ENCODE measurements at places on chromosomes 3 and 15. TPM values are rescaled to one million over a fixed set of nuclear protein-coding genes. Genes with fewer than 3 reads are reported as not detected.

The TMC3 gene
- total RNA-seq, result not detected

The KY gene
- total RNA-seq, result not detected

The HYKK gene
- 3.4 TPM for total RNA-seq

- no peaks in the 10 kb centered on the region for H3K36me3 ChIP-seq
- peaks cover 12% of the 10 kb centered on the region for H3K27me3 ChIP-seq
- H3K4me1 ChIP-seq, result no peaks in the 10 kb centered on the region
- no peak overlapping the region for H3K27ac ChIP-seq
Measured at GRCh38 chr15:41578736-41579383, 19.8 kb downstream of the TYRO3 start.

- H3K4me1 ChIP-seq, result peaks cover 38% of the 10 kb centered on the region
- peak; percentile 21 for DNase-seq
- peak overlapping the region; percentile 82 for H3K4me3 ChIP-seq
- no peaks in the 10 kb centered on the region for H3K36me3 ChIP-seq
Measured at GRCh38 chr15:60003243-60004008, 685 bp upstream of the FOXB1 start.

GRCh38 chr15:44692659-44693058 is 18.5 kb downstream of the PATL2 start:
- H3K27me3 ChIP-seq, result no peaks in the 10 kb centered on the region
- H3K36me3 ChIP-seq, result peaks cover 10% of the 10 kb centered on the region
- no peak overlapping the region for H3K4me3 ChIP-seq
- H3K27ac ChIP-seq, result no peak overlapping the region
- no peak for DNase-seq
- peaks cover 26% of the 10 kb centered on the region for H3K4me1 ChIP-seq

GRCh38 chr3:78455166-78455565 is 1312.6 kb downstream of the ROBO1 start:
- H3K27ac ChIP-seq, result no peak overlapping the region
- H3K4me1 ChIP-seq, result no peaks in the 10 kb centered on the region
- H3K36me3 ChIP-seq, result no peaks in the 10 kb centered on the region
- no peak for DNase-seq
- no peaks in the 10 kb centered on the region for H3K27me3 ChIP-seq
- no peak overlapping the region for H3K4me3 ChIP-seq

DNA sequence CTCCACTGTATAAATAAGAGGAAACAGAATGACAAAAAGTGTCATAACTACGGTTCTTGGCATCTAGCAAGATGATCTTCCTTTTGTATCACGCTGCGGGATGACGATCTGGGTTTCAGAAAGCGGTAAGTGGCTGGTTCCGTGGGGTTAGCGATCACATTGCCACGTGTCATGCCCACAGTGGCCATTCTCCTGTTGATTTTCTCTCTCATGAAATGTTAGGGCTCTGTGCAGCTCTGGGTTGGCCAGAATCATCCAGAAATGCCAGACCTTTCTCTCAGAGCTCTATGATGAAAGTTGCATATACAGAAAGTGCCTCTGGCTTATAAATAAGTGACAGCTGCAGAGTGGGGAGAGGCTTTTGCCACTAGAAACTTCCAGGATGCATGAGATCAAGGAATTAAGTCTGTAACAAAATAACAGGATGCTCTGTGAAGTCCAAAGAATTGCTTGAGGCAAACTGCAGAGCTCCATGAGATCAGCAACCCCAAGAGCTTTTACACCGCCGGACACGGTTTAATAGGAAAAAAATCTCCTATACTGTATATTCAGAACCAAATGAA is 71.6 kb downstream of the ABTB1 start:
- H3K27ac ChIP-seq, result no peak overlapping the region
- no peaks in the 10 kb centered on the region for H3K27me3 ChIP-seq

GRCh38 chr3:158109295-158109803 is 540 bp upstream of the RSRC1 start:
- H3K4me3 ChIP-seq, result peak overlapping the region; percentile 97
- H3K27ac ChIP-seq, result peak overlapping the region; percentile 77
- H3K27me3 ChIP-seq, result peaks cover 40% of the 10 kb centered on the region
- H3K4me1 ChIP-seq, result peaks cover 56% of the 10 kb centered on the region

DNA sequence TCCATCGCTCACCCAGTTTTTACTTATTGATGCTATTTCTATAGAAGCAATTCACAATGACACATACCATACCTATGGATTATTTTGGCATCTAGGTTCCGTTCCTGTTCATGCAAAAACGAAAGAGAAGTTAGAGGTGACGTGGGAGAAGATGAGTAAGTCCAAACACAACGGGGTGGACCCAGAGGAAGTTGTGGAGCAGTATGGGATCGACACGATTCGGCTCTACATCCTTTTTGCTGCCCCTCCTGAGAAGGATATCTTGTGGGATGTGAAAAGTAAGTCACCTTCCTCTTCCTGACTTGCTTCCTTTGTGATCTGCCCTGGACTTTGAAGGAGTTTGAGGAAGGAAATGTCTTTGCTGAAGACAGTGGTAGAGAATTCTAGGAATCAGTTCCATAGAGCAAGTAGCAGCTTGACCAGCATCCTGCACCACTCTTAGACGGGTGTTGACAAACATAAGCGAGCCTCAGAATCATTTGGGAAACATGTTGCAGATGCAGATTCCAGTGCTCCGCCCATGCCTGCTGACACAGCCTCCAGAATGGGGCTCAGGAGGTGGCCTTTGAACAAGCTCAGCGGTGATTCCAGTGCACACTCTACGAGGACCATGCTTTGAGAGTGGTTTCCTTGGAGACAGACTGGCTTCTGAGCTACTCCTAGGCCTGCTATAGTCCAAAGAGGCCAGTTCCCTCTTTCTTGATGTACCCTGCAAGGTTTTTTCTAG is 78.4 kb upstream of the LIMD1 start:
- peaks cover 30% of the 10 kb centered on the region for H3K36me3 ChIP-seq
- no peaks in the 10 kb centered on the region for H3K4me1 ChIP-seq
- H3K27ac ChIP-seq, result no peak overlapping the region
- H3K4me3 ChIP-seq, result no peak overlapping the region
- no peaks in the 10 kb centered on the region for H3K27me3 ChIP-seq

- peaks cover 19% of the 10 kb centered on the region for H3K4me1 ChIP-seq
- no peak for DNase-seq
- H3K4me3 ChIP-seq, result no peak overlapping the region
- H3K27me3 ChIP-seq, result no peaks in the 10 kb centered on the region
- H3K27ac ChIP-seq, result no peak overlapping the region
- peaks cover 39% of the 10 kb centered on the region for H3K36me3 ChIP-seq
Measured at GRCh38 chr3:31621314-31621713, 88.6 kb downstream of the STT3B start.

DNA sequence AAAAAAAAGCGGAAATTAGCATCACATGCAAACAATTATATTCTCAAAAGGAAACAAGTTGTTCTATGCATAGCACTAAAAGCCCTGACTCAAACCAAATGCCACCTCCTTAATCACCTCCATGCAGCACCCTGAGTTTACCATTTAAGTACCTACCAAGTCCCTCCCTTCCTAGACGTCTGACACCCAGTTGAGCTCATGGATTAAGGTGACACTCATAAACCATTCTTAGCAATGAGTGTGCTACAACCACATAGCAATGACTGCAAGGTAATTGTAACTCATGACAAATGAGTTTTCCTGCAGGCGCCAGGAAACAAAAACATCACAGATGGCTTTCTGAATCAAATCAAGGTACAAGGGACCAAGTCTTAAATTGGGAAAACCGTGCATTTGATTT is 32.0 kb downstream of the WWTR1 start:
- H3K27ac ChIP-seq, result no peak overlapping the region
- peaks cover 4% of the 10 kb centered on the region for H3K4me1 ChIP-seq
- H3K36me3 ChIP-seq, result no peaks in the 10 kb centered on the region
- DNase-seq, result no peak
- peaks cover 12% of the 10 kb centered on the region for H3K27me3 ChIP-seq

DNA sequence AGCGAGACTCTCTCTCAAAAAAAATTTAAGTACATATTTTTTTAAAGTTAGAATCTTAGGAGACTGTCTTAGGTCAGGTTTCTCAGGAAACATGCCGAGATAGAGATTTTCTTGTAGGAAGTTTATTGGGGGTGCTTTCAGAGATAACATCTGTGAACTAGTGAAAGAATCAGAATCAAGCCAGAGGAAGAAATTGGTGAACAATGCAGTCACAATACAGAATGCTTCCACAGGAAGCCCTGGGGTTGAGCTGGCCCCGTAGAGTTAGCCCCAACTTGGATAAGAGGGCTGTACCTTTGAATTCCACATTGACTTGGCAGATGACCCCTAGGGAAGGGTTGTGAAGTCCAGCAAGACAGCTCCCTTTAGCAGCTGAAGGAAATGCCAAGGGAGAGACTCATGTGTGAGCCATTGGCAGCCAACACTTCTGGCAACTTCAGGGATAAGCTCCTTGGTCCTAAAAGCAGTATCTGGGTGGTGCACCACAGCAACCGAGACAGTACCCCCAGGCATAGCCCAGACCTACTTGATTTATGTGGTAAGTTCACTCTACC is 7.1 kb upstream of the PLCB2 start:
- no peak for DNase-seq
- no peaks in the 10 kb centered on the region for H3K27me3 ChIP-seq
- H3K36me3 ChIP-seq, result no peaks in the 10 kb centered on the region
- H3K4me1 ChIP-seq, result peaks cover 14% of the 10 kb centered on the region
- no peak overlapping the region for H3K27ac ChIP-seq

DNA sequence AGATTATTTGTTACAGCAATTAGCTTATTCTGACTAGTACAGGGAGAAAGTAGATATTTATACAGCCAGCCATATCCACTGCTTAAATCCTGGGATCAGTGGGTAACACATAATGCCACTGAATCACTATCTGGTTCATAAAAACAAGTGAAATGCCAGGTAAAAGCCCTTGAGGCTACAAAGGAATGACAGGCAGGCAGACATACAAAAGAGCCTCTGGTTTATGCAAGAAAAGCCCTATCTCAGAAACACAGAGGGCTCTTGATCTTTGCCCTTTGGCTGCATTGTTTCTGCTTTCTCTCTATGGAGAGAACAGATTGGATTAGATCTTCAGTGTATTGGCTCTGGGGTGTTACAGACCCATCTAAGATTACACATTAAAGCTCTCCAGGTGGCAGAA is 115.4 kb upstream of the GADL1 start:
- H3K4me3 ChIP-seq, result no peak overlapping the region
- no peaks in the 10 kb centered on the region for H3K4me1 ChIP-seq
- H3K27me3 ChIP-seq, result no peaks in the 10 kb centered on the region
- no peak overlapping the region for H3K27ac ChIP-seq
- no peak for DNase-seq
